ENCODE measurements at places on chromosomes 3 and 15. TPM values are rescaled to one million over a fixed set of nuclear protein-coding genes. Genes with fewer than 3 reads are reported as not detected.
A peak's percentile ranks its signal among the peaks of the same experiment; 100 is the strongest.

- no peak for DNase-seq
These were observed 34.5 kb downstream of the ZBTB11 start for GRCh38 chr3:101642441-101642840.

DNA sequence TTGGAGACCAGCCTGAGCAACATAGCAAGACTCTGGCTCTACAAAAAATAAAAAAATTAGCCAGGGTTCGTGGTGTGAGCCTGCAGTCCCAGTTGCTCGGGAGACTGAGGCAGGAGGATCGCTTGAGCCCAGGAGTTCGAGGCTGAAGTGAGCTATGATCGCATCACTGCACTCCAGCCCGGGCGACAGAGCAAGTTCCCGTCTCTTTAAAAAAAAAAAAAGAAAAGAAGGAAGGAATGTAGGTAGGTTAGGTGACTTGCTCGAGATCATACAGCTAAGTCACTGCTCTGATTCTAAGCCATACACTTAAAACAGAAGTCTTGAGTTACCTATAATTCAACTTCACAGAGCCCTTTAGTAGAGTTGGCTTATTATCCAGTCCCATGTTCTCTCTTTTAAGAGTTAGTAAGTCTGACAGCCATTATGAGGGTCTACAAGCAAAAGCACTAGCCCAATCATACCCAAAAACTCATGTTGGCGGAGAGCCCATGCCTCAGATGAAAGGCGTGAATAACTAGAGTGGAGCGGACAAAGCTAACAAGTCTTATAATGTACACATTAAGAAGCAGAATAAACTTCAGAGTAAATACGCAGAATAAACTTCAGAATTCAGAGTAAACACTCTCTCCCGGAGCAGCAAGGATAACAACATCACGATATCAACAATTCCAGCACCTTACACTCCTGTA, 768 bp downstream of the AAGAB start:
- no peak for DNase-seq

GRCh38 chr3:57078344-57078634, 17.8 kb downstream of the SPATA12 start:
- DNase-seq: peak; percentile 37

Gene ARGFX
- not detected for polyA plus RNA-seq

DNA sequence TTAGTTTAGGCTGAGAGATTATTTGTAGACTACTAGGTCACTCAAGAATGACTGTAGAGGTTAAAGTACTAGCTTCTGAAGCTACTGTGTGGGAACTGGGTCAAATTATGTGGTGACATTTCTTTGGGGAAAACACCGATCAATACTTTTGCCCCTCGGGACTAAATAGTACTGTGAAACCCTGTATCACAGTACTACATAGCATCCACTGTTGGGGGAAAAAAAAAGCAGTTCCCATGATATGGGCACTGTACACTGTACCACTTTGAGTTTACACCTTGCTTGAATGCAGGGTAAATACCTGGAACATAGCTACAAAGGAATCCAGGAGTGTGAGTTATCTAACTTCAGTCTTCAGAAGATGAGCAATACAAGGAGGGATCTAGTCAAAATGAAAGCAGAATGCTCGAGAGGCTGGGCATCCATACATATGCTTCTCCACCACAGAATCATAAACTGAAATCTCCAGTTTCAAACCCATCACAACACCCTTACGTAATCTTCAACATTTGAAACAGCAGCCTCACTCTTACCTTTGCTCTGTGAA, 311.4 kb downstream of the UNC13C start:
- DNase-seq: no peak

Measured in liver (tissue), 10 donors.